ENCODE measurements at places on chromosomes 16 and 17.

DNA sequence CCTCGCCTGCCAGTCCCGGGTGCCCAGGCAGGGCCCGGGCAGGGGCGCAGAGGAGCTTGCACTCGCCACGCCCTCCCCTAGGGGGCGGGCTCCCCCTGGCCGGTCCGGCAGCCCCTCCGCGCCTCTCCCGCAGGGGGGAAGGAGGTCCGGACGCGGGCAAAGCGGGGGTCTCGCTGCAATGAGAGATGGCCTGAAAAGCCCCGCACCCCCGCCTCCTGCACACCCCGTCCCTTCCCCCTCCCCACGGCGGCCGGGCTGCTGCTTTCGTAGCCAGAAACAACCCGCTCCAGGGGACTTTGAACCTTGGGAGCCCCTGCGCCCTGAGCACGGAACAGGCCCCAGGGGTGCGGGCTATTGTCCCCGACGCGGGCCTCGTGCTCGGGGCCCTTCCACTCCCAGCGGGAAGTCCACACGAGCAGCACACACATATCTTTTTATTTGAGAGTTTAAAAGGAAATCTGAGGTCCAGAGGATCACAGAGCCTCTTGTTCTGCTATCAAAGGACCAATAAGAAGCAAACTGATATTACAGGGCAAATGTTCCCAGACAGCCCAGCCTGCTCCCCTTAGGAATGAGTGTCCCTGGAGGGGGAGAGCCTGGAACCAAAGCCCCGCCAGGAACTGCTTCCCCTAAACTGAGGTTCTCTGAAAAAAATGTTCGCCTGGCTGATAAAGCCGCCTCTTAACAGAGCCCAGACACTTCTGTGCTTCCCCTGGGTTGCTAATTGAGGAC is 5.8 kb upstream of the CBX4 start:
- no peak for DNase-seq

DNA sequence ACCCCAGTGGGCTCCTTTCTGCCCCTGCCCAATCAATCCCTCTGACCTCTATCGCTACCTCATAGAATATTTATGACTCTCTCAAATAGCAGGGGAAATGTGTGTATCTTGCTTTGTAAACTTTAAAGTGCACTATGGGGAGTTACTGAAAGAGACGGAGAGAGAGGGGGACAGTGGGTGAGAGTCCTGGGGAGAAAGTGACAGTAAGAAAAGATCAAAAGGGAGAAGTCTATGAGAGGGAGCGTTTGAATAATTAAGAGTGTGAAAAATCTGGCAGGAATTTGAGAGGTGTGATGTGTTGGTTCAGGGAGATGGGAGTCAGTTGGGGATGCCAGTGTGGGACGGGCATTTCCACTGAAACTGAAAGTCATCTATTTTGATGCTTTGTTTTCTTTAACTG is 32.6 kb downstream of the USP43 start:
- no peak for DNase-seq

GRCh38 chr16:50244140-50244503 is 22.2 kb upstream of the ADCY7 start:
- DNase-seq: peak; percentile 84

GRCh38 chr17:52120465-52120864 is 38.0 kb downstream of the CA10 start:
- DNase-seq: no peak

- DNase-seq: no peak
These were observed 646.1 kb downstream of the CDH11 start for GRCh38 chr16:64475627-64476351.

- DNase-seq: no peak
These were observed 24.6 kb downstream of the HOXB1 start for GRCh38 chr17:48506246-48506645.

- DNase-seq: peak; percentile 91
These were observed 13.4 kb upstream of the TAOK1 start for GRCh38 chr17:29376667-29377270.

DNA sequence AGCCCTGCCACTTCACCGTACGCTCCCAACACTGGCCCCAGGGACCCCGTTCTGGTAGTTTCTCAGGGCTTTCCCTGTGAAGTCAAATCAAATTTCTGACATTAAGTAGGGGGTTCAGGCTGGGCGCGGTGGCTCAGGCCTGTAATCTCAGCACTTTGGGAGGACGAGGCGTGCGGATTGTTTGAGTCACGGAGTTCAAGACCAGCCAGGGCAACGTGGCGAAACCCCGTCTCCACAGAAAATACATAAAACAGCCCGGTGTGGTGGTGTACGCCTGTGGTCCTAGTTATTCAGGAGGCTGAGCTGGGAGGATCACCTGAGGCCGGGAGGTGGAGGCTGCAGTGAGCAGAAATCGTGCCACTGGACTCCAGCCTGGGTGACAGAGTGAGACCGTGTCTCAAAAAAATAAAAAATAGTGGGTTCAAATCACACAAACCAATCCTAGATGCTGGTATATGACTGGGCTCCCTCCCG is 632 bp downstream of the CYBC1 start:
- DNase-seq: no peak

DNA sequence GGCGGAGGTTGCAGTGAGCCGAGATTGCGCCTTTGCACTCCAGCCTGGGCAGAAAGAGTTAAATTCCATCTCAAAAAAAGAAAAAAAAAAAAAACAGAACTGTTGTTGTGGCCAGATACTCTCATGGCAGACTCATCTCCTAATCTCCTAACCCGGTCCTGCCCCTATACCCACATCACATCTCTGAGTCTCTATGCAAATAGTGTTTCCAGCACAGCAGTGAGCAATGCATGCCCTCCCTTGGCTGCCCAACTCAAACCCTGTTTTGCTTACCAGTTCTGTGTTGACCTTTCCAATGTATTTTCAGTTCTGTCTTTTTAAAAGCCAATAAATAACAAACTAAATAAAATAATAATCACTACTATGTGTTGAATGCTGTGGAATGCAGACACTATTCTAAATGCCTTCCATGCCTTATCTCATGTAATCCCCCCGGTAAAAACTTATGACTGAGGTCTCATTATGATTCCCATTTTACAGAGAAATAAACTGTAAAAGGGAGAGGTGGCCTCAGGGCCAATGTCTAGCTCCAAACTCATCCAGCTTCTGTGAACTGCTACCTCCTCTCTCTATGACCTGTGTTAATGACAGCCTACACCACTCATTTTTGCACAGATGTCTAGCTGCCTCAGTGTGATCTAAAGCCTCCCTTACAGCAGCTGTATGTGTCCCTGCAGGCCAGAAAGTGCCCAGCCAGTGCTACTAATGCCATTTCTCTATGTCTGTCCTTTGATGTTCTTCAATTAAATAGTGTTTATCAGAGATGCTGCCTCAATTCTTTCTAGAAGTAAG is 289.8 kb downstream of the HS3ST3B1 start:
- DNase-seq: no peak

DNA sequence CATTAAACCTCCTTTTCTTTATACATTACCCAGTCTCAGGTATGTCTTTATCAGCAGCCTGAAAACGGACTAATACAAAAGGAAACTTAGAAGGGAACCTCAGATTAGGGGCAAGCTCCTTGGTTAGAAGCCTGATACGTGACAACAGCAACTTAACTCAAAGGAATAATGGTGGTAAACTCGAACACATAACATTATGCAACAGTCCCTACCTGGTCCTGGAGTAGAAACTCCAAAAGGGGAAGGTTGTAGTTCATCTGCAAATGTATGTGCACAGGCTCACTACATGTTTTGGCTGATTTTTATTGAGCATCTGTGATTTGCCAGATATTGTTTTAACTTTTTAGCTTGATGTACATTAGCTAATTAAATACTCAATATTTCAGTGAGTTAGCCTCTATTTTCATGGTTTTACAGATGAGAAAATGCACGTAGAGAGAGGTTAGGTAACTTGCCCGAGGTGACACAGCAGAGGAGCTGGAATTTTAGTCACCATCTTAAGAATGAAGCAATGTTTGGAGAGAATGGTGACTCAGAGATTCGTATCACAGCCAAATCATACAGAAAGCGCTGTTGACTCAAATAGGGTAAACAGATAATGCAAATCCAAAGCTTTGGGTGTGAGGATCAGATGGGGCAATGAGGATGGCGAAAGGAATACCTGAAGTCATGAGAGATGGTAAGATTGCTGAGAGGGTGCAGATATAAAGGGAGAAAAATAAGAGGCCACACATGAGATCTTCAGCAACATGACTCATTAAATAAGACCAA is 194.9 kb upstream of the RBFOX1 start:
- DNase-seq: peak; percentile 7

GRCh38 chr16:87185308-87185707 is 131.9 kb downstream of the C16orf95 start:
- no peak for DNase-seq

DNA sequence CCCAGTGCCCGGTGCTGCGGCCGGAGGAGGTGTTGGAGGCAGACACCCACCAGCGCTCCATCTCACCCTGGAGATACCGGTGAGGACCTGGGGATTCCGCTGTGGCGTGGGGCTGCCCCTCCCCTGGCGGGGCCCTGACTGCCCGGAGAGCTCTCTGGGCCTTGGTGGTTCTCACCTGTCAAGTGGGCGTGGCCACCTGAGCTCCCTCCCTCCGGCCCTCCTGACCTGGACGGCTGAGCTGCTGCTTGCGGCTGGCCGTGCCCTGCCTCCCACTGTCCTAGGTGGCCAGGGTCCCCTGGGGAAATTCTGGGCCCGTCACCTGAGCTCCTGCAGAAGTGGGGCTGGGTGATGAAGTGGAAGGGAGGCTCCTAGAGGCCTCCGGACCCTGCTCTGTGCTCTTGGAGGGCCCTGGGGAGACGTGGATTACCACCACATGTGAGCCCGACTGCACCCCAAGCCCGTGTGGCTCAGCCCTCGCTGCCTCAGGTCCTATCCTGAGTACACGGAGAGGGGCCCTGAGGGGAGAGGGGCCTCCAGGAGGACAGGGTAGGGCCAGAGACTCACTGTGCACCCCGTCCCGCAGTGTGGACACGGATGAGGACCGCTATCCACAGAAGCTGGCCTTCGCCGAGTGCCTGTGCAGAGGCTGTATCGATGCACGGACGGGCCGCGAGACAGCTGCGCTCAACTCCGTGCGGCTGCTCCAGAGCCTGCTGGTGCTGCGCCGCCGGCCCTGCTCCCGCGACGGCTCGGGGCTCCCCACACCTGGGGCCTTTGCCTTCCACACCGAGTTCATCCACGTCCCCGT is 1.1 kb downstream of the IL17C start:
- no peak for DNase-seq

- DNase-seq: no peak
These were observed 9.0 kb downstream of the CBFA2T3 start for GRCh38 chr16:88967830-88968588.

- DNase-seq: peak; percentile 97
These were observed 31.7 kb upstream of the KCNJ2 start for GRCh38 chr17:70137451-70138230.

GRCh38 chr16:89691986-89692569 is 5.6 kb downstream of the CDK10 start:
- no peak for DNase-seq

GRCh38 chr17:61833536-61834193 is 29.7 kb downstream of the BRIP1 start:
- peak; percentile 64 for DNase-seq

GRCh38 chr16:83355570-83356218 is 452.1 kb upstream of the HSBP1 start:
- DNase-seq: no peak

- DNase-seq: no peak
These were observed 58.6 kb upstream of the SHISA6 start for GRCh38 chr17:11182430-11182829.

DNA sequence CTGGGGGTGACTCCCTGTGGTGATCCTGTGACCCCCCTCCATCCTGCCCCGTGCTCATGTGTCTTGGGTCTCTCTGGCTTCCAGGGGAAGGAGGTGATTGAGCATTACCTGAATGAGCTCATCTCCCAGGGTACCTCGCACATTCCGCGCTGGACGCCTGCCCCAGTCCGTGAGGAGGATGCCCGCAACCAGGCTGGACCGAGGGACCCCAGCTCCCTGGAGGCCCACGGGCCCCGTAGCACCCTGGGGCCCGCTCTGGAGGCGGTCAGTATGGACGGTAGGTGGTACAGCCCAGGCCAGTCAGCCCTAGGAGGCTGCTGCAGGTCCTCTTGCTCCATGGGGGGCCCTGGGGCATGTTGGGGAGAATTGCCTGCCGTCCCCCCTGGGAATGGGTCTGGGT is 33.6 kb downstream of the SEC14L5 start:
- DNase-seq: no peak

- DNase-seq: peak; percentile 25
These were observed 12.5 kb downstream of the SLC22A31 start for GRCh38 chr16:89187770-89188392.

DNA sequence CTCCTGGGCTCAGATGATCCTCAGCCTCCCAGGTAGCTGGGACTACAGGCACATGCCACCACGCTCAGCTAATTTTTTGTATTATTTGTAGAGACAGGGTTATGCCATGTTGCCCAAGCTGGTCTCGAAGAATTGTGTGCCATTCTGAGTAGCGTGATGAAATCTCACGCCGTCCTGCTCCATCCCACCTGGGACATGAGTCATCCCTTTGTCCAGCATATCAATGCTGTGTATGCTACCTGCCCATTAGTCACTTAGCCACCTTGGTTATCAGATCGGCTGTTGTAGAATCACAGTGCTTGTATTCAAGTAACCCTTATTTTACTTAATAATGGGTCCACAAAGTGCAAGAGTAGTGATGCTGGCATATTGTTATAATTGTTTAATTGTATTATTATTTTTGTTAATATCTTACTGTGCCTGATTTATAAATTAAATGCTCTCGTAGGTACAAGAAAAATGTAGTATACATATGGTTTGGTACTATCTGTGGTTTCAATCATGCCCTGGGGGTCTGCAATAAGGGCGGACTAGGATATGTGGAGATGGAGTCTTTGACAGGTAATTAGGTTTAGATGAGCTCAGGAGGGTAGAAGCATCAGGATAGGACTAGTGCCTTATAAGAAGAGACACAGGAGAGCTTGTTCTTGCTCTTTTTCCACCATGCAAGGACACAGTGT is 26.6 kb upstream of the SLC13A2 start:
- DNase-seq: no peak

GRCh38 chr17:82480318-82480717 is 21.8 kb downstream of the NARF start:
- no peak for DNase-seq

DNA sequence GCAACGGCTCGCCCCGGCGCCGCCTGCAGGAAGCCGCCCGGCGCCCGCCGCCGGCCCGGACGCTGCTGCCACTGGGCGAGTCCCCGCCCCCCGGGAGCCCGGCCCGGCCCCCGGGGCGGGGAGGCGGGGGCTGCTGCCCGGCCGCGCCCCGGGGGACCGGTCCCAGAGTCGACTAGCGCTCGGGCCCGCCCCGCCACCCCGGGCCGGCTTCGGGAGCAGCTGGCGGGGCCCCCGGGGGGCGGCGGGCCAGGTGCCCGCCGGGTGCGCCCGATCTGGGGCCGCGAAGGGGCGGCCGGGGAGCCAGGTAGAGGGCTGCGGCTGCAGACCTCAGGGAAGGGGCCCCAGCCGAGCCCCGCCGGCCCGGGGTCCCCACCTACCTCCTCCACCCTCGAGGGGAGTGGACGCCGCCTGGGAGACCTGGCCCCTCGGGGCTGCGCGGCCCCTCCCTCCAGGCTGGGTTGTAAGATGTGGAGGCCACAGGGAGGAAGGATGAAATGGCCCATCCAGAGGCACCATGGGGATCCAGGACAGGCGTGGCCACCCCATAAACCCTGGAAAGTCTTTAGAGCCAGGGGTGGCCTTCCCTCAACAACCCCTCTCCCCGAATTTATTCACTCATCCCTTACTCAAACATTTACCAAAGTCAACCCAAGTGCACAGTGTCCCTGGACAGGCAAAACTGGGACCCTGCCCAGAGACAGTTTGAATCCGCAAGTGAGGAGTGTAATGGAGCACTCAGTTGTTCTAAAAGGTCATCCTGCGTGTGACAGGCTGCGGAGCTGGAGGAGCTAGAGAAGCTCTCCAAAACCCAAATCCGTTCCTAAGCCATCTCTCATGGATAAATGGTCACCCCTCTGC is at the start of gene CDYL2:
Gene CDYL2 (minus strand): TSS at position 73 of the 858 bp plus-strand sequence. CDS start 425 bp downstream, outside the sequence.
- DNase-seq: no peak

- DNase-seq: no peak
These were observed 29.0 kb downstream of the CDK5R1 start for GRCh38 chr17:32515677-32516383.

All from fibroblast of mammary gland (primary cell).